ENCODE measurements at places on chromosomes 2 and 18.

DNA sequence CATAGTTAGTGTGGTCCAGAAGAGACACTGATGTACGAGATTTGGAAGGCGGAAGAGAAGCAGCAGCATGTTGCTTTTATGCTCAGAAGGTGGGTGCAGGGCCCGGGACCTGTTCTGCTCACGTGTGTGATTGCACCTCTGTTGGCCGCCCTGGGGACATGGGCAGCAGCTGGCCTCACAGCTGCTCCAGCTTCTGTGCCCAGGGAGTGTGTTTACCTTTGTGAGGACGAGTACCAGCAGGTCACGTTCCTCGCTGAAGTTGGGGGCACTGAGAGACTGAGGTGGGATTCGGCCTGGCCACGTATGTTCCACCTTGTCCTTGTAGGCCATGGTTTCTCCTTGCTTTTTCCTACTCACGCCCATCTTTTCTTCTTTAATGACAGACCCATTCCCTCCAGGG is 86.3 kb downstream of the PMAIP1 start:
- no peak for DNase-seq

DNA sequence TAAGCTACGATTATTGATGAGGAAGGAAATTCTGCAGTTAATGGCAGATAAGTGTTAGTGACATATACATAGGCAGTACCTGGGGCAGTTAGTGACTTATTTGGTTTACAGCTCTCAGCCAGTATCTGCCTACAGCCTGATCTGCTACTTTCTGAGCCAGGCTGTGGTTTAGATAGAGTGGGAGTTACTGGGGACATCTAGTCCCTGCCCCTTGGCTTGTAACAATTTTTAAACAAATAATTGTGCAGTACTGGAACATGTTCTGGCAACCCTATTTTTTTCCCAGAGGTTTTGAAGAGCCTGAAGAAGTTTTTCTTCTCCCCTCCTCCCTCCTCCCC is 2.3 kb downstream of the KIF5C start:
- no peak for DNase-seq

GRCh38 chr2:224671731-224672130 is 44.4 kb downstream of the CCDC195 start:
- no peak for DNase-seq

DNA sequence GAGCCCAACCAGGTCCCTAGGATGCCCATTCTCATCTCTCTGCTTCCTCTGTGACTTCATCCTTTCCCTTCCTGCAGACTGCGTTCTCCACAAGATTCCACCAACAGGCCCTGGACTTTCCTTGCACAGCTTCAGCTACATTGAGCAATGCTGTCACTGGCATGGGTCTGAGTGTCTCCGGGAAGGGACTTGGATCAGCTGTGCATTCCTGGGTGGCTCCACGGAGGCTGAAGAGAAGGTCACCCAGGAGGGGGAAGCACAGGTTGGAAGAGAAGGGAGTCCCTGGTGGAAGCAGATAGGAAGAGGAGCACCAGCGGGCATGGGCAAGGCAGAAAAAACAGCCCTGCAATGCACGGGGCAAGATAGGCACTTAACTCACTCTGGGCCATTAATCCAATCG is 140.5 kb downstream of the UXS1 start:
- DNase-seq = no peak

DNA sequence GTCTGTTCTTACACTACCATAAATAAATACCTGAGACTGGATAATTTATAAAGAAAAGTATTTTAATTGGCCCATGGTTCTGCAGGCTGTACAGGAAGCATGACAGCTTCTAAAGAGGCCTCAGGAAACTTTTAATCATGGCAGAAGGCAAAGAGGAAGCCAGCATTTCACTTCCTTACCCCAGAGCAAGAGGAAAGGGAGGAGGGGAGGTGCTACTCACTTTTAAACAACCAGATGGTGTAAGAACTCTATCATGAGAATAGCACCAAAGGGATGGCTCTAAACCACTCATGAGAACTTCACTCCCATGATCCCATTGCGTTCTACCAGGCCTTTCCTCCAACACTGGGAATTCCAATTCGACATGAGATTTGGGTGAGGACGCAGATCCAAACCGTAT is 344.4 kb upstream of the SLC39A10 start:
- DNase-seq = no peak

- no peak for DNase-seq
These were observed 189.2 kb upstream of the POU3F3 start for GRCh38 chr2:104664672-104665071.

GRCh38 chr2:228140934-228141528 is 40.5 kb downstream of the SPHKAP start:
- DNase-seq = no peak

DNA sequence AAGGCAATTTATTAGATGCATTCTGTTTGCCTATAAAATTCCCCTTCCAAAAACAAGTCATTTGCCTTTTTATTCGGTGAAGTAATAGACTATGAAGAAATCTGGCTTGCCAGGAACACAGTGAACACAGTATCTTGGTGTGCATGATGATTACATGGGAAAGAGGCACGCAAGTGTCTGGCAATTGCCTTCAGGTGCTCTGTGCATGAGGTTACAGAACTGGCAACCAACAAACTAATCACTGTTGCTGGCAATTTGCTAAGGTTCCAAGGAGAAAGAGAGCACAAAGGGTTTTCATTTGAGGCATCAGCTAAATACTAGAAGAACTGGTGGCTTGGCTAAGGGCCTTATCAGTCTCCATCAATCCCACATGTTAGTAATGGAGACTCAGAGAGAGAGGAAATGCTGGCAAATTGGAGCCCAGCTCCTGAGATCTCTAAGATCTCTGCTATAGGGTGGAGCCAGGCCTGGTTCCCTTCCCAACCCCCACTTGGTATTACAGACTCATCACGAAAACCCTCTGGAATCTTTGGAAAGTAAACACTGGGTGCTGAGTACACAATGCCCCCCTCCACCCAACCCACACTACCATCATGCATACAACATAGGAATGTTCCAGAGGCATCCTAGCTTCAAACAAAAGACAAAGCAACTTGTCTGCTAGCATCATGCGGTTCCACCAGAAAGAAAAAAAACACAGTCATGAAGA is 10.4 kb downstream of the RNF152 start:
- DNase-seq = no peak

GRCh38 chr2:187590175-187590574 is 35.9 kb upstream of the TFPI start:
- no peak for DNase-seq

- DNase-seq = no peak
These were observed 550.8 kb upstream of the ZNF804A start for GRCh38 chr2:184047536-184047935.

DNA sequence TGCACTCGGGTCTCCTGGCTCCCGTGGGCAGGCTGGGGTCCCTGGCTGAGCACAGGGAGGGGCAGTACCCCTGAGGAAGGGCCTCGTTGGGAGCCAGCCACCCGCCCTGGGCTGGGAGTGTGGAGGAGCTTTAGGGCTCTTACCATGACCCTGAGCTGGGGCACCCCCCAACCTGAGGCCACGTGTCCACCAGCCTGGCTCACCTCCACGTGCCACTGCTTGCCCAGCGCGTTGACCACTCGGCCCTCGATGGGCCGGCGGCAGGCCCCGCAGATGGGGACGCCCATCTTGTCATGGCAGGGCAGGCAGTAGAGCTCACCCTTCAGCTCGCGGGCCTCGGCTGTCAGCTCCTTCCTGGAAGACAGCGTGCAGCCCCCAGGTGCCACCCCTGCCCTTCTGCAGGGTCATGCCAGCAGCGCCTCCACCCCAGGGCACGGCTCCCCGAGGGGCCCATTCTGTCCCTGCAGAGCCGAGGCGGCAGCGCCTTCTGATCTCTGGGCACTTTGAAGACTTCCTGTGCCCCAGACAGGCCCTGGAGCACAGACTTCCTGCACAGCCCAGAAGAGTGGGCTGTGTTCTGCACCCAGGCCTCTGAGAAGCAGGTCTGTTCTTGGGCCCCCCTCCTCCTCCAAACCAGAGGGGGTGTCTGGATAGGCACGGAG is 4.0 kb upstream of the GPR17 start:
- DNase-seq = no peak

DNA sequence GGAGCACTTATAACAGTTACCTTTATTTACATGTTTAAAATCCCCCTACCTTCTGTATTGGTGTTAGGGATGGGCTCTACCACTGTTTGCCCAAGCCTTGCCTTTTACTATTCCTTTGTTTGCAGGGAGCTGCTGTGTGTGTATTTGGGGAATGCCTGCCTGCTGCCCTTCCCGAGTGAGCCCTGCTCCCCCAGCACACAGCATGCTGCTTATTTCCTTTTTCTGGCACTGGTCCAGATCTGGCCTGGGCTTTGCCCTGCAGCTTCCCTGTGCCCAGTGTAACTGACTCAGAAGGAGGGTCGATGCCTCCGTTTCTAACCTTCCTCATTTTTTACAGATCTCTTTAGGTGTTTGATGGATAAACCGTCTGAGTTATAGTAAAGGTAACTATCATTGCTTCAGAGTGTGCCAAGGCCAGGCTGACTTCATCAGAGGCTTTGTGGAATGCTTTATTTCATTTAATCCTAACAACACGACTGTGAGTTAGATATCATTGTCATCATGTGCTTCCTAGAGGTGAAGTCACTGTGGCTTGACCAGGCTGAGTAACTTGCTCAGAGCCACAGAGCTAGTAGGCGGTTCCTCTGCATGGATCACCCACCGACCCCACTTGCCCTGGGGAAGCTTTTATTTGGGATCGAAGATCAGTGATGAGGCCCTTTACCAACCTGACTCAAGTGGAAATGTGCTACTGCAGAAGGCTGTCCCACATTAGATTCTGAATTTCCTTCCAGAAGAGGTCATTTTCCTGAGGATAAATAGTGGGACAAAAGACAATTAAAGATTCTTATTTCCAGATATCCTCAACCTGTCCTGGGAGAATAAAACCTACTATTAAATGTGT is 238.8 kb downstream of the ZNF407 start:
- peak; percentile 43 for DNase-seq

DNA sequence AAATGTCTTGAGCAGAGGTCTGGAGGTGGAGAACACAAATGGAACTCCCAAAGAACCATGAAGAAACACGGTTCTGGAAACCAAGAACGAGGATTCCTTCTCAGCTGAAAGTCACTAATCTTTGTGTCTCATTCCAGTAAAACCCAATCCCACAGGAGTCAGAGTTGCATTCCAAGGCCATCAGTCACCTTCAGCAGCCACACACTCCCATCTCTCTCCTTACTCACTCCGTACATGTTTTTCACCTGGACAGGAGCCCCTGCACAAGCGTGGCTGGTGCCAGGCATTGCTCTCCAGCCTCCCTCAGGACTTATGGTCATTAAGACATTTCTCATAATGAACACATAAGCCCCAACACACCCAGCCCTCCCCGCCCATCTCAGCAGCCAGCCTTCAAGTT is 175.4 kb upstream of the SIX2 start:
- DNase-seq = no peak

DNA sequence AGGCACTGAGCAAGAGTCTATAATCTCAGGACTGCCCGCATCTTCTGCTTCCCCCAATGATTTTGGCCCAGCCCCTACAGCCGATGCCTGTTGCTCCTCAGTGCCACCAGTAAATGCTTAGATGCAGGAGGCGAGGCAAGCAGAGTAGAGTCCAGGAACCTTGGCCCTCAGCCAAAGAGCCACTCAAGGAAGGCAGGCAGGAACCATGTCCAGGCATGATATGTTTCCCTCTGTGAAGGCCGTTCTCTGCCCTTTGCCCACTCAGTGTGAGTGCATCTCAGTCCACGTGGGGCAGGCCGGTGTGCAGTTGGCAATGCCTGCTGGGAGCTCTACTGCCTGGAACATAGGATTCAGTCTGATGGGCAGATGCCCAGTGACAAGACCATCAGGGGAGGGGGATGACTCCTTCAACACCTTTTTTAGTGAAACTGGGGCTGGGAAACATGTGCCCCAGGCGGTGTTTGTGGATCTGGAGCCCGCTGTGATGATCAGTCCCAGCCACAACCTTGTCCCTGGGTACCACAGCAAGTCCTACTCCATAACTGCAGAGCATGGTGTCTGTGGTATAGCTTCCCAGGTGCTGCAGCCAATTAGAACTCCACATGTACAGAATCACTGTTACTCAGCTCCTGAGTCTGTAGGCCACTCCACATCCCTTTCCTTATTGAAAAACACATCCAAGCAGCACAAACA is 9.7 kb upstream of the DNAJB2 start:
- no peak for DNase-seq

- no peak for DNase-seq
These were observed 79.9 kb downstream of the TMEM247 start for GRCh38 chr2:46559261-46559660.
